ENCODE measurements at places on chromosomes 12 and 14.

DNA sequence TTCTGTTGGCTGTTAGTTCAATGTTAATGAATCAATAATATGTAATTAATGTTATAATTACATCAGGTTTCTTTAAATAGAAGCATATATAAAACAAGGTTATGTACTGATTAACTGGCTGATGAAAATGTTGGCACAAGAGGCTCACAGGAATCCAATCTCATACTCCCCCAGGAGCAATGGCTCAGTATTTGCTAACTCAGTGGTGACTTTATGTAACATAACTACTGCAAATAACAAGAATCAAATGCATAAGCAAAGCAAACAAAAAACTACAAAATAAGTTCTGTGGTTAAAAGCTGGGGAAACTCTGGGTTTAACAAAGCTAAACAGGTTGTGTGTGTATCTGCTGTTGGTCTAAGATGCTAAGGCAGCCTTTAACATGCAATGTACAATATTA lies 27.7 kb upstream of the BBS10 start:
- DNase-seq = no peak

DNA sequence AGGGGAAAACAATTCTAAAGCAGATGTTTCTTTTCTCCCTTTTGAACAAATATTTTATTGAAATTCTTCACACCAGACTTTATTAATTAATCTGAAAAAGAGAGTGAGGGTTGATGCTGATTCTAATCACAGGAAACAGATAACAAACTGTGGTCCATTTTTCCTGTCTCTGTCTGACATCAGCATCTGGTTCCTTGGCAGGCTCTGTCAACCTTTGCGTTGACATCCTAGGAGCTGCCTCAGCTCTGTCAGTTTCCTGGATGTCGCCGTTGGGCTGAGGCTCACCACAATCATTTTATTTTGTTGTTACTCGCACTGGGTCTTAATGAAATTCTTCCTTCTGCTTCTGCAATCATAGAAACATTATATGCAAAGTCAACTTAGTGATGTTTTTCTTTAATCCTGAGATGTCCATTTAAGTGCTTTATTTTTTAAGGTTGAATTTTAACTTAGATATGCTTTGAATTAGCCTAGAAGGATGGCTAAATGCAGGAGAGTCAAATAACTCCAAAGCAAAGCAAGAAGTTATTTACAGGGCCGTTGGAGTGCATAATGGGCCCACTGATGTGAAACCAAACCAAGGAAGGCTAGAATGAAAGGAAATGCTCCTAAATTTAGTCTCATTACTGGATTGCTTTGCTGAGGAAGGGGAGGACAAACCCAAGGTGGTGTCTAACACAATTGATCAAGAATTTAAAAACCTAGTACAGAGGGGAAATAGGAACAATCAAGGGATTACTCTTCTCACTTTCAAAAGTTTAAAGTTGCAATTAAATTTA lies 542.4 kb downstream of the FLRT2 start:
- DNase-seq = no peak

DNA sequence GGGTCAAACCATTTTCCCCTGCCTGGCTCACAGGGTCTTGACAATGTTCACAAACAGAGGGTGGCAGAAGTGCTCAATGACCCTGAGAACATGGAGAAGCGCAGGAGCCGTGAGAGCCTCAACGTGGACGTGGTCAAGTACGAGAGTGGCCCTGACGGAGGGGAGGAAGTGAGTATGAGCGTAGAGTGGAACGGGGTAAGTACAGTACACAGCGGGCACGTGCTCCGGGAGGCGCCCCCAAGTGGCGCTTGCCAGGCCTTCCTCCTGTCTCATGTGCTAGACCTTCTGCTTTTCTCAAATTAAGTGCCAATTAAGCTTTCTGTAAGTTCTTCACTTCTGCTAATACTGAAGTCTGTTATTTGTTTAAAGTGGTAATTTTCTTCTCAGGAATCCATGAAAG lies 35.9 kb downstream of the XRCC3 start:
- peak; percentile 82 for DNase-seq

GRCh38 chr12:41013881-41014642 lies 174.1 kb upstream of the PDZRN4 start:
- DNase-seq = no peak

GRCh38 chr12:124913474-124914391 lies 717 bp downstream of the UBC start:
- peak; percentile 65 for DNase-seq

DNA sequence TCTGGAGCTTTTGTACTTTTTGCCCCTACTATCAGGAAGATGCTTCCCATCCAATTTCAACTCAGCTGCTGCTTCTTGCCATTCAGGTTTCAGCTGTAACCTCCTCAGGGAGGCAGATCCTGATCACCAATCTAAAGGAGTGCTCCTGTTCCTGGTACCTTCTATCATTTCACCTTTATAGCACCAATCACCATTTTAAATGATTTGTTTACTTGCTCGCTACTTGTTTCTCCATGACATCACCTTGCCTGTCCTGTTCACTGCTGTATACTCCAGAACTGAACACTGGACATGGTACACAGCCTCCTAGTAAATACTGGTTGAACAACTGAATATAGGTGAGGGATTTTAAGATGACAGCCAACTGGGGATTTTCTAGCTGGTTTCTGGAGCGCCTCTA lies 287.2 kb upstream of the DIO2 start:
- DNase-seq = no peak

All from GM20000 (cell line).